Hematopoietic multipotent progenitor cell (in vitro differentiated cells): ENCODE measurements at places on chromosomes 12 and 14.

DNA sequence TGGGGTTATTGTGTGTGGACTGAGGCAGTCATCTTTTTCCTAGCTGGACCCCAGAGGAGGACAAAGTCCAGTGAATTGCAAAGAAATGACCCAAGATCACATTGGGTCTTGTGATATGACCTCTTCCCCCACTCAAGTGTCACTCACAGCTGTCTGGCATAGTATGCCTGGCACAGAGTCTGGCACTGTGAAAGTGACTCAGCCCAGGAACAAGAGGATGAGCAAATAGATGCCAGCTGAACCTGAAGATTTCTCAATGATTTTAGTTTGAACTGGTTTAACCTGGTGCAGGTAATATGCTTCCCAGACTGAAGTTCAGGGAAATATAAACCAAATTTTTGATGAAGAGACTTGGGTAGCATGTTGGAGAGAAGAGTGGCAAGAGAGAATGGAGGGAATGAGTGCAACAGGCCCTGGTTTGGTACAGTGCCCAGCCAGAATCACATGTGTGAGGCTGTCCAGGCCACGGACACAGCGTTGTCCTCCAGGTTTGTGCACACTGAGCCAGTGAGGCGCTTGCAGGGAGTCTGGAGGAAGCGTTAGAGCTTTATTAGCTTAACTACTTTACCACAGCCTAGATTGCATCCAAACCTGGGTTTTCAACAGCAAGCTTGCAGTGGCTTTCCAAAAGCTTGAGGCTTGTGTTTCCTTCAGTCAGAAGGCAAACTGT lies 332.9 kb downstream of the NUAK1 start:
- no peak for DNase-seq

DNA sequence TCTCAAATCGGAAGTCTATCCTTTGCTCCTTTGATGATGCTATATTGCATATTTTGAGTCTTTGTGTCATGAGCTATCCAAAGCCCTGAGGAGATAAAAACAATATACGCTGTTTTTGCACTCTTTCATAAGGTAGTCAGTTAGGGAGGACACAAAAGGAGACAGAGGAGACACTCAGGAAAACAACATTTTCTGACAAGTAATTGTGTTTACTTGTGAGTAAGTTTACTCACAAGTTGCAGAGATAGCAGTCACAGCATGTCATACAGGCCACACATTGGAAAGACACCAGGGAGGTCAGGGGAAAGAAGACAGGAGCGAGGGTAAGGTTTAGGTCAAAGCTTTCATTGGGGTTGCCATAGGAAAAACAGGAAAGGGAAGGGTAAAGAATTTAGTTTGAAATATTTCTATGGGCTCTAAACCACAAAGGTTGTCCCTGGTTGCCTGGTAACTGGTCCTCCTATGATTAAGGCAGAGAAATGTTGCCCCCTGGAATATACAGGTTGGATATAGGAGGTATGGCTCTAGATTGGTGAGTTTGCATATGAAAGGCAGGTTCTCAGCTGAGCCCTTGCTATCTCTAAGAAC lies 7.4 kb upstream of the GABARAPL1 start:
- DNase-seq = no peak

- no peak for DNase-seq
Observed at GRCh38 chr12:131260251-131260905, 306.7 kb downstream of the ADGRD1 start.

- peak; percentile 86 for DNase-seq
Observed at GRCh38 chr12:3752741-3753486, at the start of gene CRACR2A. TSS of gene CRACR2A (minus strand) at chr12:3753109. CDS start at chr12:3696999, 56,110 bp downstream.

DNA sequence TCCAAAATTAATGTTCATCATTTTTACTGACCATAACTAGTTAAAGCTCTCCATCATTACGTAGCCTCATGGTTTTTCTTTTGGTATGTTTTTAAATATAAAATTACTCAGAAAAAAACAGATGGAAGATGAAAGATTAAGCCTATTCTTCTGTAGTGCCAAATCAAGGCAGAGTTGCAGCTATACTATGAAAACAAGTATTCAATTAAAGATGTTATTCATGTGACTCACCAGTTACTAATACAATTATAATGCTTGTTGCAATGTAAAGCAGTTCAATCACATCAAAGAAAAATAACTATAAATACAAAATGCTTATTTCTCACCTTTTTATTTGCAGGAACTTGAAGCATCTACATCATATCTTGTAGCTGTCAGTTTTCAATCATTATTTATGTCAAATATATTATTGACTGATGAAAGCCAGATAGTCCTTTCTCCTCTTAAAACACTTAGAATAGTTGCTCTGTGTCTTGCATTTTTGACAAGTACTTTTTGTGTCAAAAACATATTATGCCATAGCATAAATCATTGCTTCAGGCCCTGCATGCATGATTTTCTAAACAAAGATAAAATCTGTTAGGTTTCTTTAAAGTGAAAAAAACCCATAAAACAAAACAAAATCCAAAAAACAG lies 36.0 kb upstream of the TRHDE start:
- DNase-seq = no peak
